RPMI8226 (cell line): ENCODE measurements at places on chromosomes 12 and 14.

DNA sequence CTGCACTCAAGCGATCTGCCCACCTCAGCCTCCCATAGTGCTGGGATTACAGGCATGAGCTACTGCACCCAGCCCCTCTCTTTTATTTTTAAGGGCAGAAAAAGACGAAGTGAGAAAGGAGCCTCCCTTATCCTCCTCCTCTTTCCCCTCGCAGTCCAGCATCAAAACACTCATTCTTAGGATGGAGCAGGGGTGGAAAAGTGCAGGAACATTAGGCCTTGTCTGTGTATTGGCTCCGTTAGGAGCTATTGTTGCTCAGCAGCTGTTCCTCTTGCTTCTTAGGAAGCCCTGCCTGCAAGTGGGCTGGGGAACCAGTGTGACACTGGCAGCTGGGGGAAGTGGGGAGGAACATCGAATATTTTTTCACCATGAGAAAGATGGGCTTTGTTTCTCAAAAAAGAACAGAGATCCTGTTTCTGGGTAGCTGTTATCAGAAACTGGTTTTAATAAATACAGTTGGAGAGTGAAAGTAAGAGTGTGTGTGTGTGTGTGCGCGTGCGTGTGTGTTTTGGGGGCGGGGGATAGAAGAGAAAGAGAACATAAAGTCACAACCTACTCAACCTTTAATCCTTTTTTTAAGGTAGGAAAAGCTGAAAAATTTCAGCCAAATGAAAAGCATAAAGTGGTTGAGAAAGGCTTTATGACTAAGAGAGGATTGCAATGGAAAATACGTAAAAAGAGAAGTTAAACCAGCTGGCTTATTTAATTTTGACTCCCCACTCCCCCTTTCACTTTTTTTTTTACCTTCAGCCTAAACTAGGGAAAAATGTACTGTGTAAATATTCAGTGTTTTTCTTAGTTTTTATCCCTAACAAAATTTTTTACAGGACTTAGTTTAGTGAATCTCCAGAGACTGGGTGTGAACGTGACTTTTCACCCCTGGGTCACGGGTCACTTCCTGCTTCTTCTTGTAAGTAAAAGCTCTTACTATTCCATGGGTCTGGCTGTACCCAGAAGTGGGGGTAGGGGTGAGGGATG, 197.2 kb upstream of the PLEKHG7 start:
- no peak for DNase-seq

- DNase-seq, result peak; percentile 24
These were observed 25.2 kb downstream of the SLC24A4 start for GRCh38 chr14:92348154-92348553.

GRCh38 chr12:45368841-45369489, 153.1 kb downstream of the ANO6 start:
- DNase-seq, result no peak

DNA sequence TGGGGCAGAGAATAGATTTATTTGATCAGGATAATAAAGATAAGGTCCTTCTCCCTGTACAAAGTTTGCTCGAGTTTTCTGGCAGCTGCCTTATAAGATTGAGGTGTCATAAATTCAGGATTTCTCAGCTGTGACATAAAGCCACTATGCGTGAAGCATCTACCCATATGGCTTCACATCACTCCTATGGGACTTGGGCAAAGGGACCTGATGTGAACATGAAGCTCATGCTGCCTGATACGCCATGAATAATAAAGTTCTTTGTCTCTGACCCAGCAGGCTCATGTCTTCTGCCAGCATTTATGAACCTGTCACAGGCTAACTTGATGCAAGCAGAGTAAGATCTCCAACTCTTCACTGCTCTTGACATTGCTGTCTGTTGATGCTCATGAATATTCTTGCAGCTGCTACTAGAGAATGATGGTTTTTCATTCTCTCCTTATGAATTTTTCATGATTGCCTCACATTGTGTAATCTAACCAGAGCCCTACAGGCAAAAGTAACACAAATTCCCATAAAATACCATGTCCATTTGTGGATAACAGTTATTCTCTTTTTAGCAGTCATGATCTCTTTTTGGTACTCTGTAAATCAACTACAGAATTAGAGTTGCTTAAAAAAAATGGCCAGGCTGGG, 49.0 kb upstream of the CPNE8 start:
- DNase-seq, result no peak
